ENCODE measurements at places on chromosomes 12 and 14.

- DNase-seq, result no peak
Measured at GRCh38 chr14:67962215-67962644, 142.7 kb downstream of the RAD51B start.

- peak; percentile 40 for DNase-seq
Measured at GRCh38 chr14:22900081-22900799, 17.2 kb downstream of the REM2 start.

GRCh38 chr12:52005903-52006703 is 643 bp upstream of the TAMALIN start:
- DNase-seq, result no peak

- DNase-seq, result peak; percentile 96
Measured at GRCh38 chr12:51752234-51752889, 96.2 kb downstream of the FIGNL2 start.

- DNase-seq, result peak; percentile 84
Measured at GRCh38 chr14:95294834-95295599, 24.7 kb downstream of the CLMN start.

DNA sequence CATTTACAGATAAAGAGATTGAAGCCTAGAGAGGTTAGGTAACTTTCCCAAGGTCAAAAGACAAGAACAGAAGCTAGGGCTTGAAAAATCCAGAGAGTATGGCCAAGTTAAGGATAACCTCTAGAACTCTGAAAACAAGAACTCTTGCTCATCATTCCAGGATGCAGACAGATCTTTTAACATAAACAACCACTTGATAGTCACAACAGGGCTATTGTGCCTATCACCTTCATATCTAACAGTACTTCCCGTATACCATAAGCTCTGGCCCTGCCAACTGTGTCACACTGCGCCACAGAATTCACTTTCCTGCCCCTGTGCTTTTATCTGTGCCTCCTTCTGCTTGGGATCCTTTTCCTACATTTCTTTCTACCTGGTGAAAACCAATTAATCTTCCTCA is 18.2 kb downstream of the ERP29 start:
- no peak for DNase-seq

Data from NCI-H226 (cell line).